ENCODE measurements at places on chromosomes 1 and 21. TPM values are rescaled to one million over a fixed set of nuclear protein-coding genes. Genes with fewer than 3 reads are reported as not detected.

Gene AJAP1
- 0.20 TPM for total RNA-seq

Gene S100A7A
- total RNA-seq: not detected

Gene CHI3L1
- total RNA-seq: 18.8 TPM

Gene PROK1
- total RNA-seq: not detected

Gene FCRL5
- not detected for total RNA-seq

Gene KISS1
- not detected for total RNA-seq

Gene RUNX1
- 23.6 TPM for total RNA-seq

Gene CYP4X1
- 41.0 TPM for total RNA-seq

Gene CYP4A11
- total RNA-seq: 0.42 TPM

Gene DEPDC1
- total RNA-seq: not detected

Gene RGS5
- 59.4 TPM for total RNA-seq

Gene TRIM45
- total RNA-seq: 4.2 TPM

Gene EVI5
- total RNA-seq: 52.8 TPM

Gene GUCA2B
- total RNA-seq: not detected

Gene ANKRD35
- 11.2 TPM for total RNA-seq

Gene OR2M4
- total RNA-seq: 2.6 TPM

Gene WNT3A
- not detected for total RNA-seq

Gene RAB3GAP2
- total RNA-seq: 36.8 TPM

Gene CLCA2
- not detected for total RNA-seq

Gene TNFSF18
- total RNA-seq: not detected

Gene RIMKLA
- 2.2 TPM for total RNA-seq

Gene DISP1
- total RNA-seq: 15.9 TPM

Gene RPTN
- total RNA-seq: not detected

Gene SLC5A9
- total RNA-seq: not detected

Gene NBPF6
- not detected for total RNA-seq

Gene NUF2
- total RNA-seq: not detected

Gene ASCL5
- not detected for total RNA-seq

Gene HCRTR1
- 2.5 TPM for total RNA-seq

Gene HHAT
- total RNA-seq: 5.4 TPM

Gene ILDR2
- total RNA-seq: 5.1 TPM

Gene TRIM17
- 1.4 TPM for total RNA-seq

Gene ZNHIT6
- 15.6 TPM for total RNA-seq

Gene B3GALT2
- 7.0 TPM for total RNA-seq

Gene PSMA5
- total RNA-seq: 28.2 TPM

Gene RUNX3
- 1.0 TPM for total RNA-seq

Gene LRRC39
- 0.44 TPM for total RNA-seq

Gene CASZ1
- total RNA-seq: 7.5 TPM

Gene LRRC38
- 1.7 TPM for total RNA-seq

Gene C1orf74
- 2.4 TPM for total RNA-seq

Gene CD1C
- 2.2 TPM for total RNA-seq

Gene FCRL4
- not detected for total RNA-seq

Gene UTS2
- total RNA-seq: not detected

Gene FCN3
- total RNA-seq: not detected

All from tibial nerve (tissue), 4 donors.